Nephron progenitor cell (in vitro differentiated cells): ENCODE measurements at places on chromosomes 5 and 9.

DNA sequence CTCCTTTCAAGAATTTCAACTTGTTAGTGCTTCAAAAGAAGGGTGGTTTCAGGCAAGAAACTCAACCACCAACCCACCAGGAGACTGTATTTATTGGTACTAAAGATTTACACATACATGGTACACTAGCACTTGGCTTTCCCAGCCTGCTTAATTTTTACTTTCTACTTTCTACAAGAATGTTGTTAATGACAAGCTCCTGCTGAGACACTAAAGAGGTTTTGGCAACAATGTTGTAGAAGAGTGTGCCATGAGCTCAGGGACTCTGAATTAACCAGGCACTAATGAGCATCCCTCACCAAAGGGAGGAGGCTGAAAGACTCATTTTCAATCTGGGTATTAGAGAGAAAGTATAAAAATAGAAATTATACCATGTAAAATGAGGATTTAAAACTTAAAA, 195.0 kb downstream of the KIAA0825 start:
- no peaks in the 10 kb centered on the region for H3K4me1 ChIP-seq
- DNase-seq = no peak
- H3K36me3 ChIP-seq = peaks cover 5% of the 10 kb centered on the region
- peaks cover 3% of the 10 kb centered on the region for H3K27me3 ChIP-seq
- no peak overlapping the region for H3K4me3 ChIP-seq

DNA sequence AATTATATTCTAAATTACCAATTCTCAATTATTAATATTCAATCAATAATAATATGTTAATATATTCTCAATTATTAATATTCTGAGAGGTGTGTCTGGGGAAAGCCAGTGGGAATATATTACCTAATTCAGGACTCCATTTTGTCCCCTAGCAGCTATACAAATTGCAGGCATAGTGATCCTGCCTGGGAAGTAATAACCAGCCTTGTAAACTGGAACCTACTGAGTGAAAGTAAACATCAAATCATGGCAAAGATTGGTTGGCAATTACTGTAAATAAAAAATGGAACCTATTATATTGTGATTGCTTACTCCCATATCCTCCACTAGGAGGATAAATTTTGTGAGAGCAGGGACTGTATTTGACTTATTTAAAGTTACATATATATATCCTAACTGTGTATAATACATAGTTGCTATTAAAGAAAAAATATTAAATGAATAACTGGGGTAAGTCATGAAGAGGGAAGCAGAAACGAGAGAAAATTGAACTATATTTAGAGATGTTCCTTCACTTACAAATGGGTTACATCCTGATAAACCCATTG, 150.5 kb upstream of the ELL2 start:
- no peak overlapping the region for H3K27ac ChIP-seq
- no peak for DNase-seq
- H3K4me1 ChIP-seq = peaks cover 16% of the 10 kb centered on the region
- H3K4me3 ChIP-seq = no peak overlapping the region
- peaks cover 5% of the 10 kb centered on the region for H3K36me3 ChIP-seq
- H3K27me3 ChIP-seq = no peaks in the 10 kb centered on the region

GRCh38 chr5:131104169-131104808, 60.8 kb downstream of the HINT1 start:
- H3K27ac ChIP-seq = no peak overlapping the region
- H3K4me1 ChIP-seq = no peaks in the 10 kb centered on the region
- peaks cover 3% of the 10 kb centered on the region for H3K27me3 ChIP-seq

GRCh38 chr5:74085186-74085585, 459.2 kb downstream of the ARHGEF28 start:
- no peak for DNase-seq
- H3K27ac ChIP-seq = no peak overlapping the region
- peaks cover 12% of the 10 kb centered on the region for H3K27me3 ChIP-seq
- H3K4me1 ChIP-seq = peaks cover 31% of the 10 kb centered on the region
- H3K4me3 ChIP-seq = no peak overlapping the region

GRCh38 chr5:31237174-31237573, 43.7 kb downstream of the CDH6 start:
- H3K4me1 ChIP-seq = peaks cover 20% of the 10 kb centered on the region
- H3K4me3 ChIP-seq = no peak overlapping the region
- H3K27ac ChIP-seq = no peak overlapping the region
- DNase-seq = no peak
- no peaks in the 10 kb centered on the region for H3K27me3 ChIP-seq
- H3K36me3 ChIP-seq = peaks cover 12% of the 10 kb centered on the region

DNA sequence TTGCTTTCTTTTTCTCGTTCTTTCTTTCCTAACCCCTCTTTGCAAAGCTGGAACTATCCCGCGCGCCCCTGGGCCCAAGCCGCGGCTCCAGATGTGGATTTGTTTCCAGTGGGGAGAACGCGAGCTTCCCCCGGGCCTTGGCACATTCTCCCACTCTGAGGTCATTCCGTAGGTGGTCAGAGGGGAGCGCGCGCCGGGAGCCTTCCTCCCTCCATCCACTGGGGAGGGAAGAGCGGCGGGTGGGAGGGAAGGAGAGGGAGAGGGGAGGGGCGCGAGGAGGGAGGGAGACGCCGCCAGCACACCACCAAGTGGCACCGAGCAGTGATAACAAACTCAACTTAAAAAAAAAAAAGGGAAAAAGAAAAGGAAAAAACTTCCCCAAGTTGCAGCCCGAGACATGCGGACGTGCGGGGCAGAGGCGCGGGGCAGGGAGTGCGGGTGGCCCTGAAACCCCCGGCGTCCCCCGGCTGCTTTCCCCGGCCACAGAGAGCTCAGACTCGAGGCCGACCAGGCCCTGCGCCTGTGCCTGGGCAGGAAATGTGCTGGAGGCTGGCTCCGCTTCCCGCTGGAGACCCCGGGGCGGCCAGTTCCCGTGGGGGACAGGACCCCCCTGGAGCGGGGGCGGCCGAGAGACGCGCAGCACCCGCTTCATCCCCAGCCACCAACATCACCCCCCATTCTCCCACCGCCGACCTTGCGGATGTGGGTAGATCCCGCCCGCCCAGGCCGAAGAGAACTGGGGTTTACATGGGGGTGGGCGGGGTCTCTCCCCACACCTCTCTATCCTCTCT, 3.1 kb downstream of the IER5L start:
- no peaks in the 10 kb centered on the region for H3K36me3 ChIP-seq
- peak overlapping the region; percentile 90 for H3K4me3 ChIP-seq
